ENCODE measurements at places on chromosomes 2 and 18. TPM values are rescaled to one million over a fixed set of nuclear protein-coding genes. Genes with fewer than 3 reads are reported as not detected.

ZNF396 gene
- 1.1 TPM for total RNA-seq

BCL11A gene
- total RNA-seq = 19.5 TPM

ASXL3 gene
- total RNA-seq = 3.8 TPM

STK17B gene
- 3.5 TPM for total RNA-seq

MC4R gene
- not detected for total RNA-seq

CETN1 gene
- not detected for total RNA-seq

GBX2 gene
- not detected for total RNA-seq

CXCR2 gene
- total RNA-seq = 0.85 TPM

LONRF2 gene
- total RNA-seq = 28.4 TPM

UBE2E3 gene
- 55.3 TPM for total RNA-seq

FOXI3 gene
- total RNA-seq = not detected

DNA sequence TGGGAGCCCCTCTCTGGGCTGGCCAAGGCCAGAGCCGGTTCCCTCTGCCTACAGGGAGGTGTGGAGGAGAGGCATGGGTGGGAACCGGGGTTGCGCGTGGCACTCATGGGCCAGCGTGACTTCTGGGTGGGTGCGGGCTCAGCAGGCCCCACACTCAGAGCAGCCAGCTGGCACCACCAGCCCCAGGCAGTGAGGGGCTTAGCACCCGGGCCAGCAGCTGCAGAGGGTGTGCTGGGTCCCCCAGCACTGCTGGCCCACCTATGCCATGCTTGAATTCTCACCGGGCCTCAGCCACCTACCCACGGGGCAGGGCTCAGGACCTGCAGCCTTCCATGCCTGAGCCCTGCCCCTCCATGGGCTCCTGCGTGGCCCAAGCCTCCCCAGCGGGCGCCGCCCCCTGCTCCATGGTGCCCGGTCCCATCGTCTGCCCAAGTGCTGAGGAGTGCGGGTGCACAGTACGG is 248.5 kb upstream of the HNMT start:
- H3K27me3 ChIP-seq = no peaks in the 10 kb centered on the region
- no peak overlapping the region for H3K27ac ChIP-seq
- H3K4me3 ChIP-seq = no peak overlapping the region
- no peaks in the 10 kb centered on the region for H3K36me3 ChIP-seq

- H3K4me1 ChIP-seq = peaks cover 20% of the 10 kb centered on the region
- H3K27me3 ChIP-seq = no peaks in the 10 kb centered on the region
- H3K36me3 ChIP-seq = peaks cover 38% of the 10 kb centered on the region
- no peak overlapping the region for H3K4me3 ChIP-seq
- no peak overlapping the region for H3K27ac ChIP-seq
These were observed 80.8 kb upstream of the MAP3K20 start for GRCh38 chr2:172994864-172995263.

DNA sequence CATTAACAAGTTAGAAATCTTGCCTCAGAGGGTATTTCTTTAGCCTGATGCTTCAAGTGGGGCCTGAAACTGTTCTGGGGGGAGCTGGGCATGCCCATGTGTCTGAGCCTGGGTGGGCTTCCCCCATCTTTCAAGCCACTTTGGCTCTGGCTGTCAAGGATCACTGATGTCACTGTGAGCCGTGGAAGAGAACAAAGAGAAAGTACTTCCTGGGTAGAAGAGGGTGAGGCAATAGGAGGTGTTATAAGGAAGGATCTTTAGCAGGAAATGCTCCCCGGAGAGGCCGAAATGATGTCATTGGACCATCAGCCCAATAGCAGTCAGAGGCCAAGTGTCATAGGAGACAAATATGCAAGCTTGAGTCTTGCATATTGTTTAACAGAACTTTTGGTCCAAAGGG is 228.4 kb upstream of the MEX3C start:
- H3K4me3 ChIP-seq = no peak overlapping the region
- no peaks in the 10 kb centered on the region for H3K27me3 ChIP-seq
- H3K27ac ChIP-seq = no peak overlapping the region

DNA sequence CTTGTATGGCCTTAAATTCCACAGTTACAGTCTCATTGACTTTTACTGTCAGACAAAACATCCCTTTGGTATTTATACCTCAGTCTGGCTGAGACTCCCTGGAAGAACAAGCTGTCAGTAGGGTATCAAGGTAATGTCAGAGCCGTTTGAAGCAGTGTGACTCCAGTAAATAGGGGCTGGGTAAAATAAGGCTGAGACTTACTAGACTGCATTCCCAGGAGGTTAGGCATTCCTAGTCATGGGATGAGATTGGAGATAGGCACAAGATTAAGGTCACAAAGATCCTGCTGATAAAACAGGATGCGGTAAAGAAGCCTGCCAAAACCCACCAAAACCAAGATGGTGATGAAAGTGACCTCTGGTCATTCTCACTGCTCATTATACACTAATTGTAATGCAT is 219.5 kb upstream of the SKOR2 start:
- no peaks in the 10 kb centered on the region for H3K4me1 ChIP-seq
- H3K27me3 ChIP-seq = peaks cover 12% of the 10 kb centered on the region
- DNase-seq = no peak
- H3K27ac ChIP-seq = no peak overlapping the region
- no peaks in the 10 kb centered on the region for H3K36me3 ChIP-seq
- no peak overlapping the region for H3K4me3 ChIP-seq

GRCh38 chr2:16312771-16313170 is 352.9 kb downstream of the CYRIA start:
- H3K27me3 ChIP-seq = no peaks in the 10 kb centered on the region
- H3K27ac ChIP-seq = no peak overlapping the region
- H3K4me1 ChIP-seq = no peaks in the 10 kb centered on the region
- no peak overlapping the region for H3K4me3 ChIP-seq
- no peaks in the 10 kb centered on the region for H3K36me3 ChIP-seq
